Inflammatory macrophage (primary cell): ENCODE measurements at places on chromosomes 12 and 14.

DNA sequence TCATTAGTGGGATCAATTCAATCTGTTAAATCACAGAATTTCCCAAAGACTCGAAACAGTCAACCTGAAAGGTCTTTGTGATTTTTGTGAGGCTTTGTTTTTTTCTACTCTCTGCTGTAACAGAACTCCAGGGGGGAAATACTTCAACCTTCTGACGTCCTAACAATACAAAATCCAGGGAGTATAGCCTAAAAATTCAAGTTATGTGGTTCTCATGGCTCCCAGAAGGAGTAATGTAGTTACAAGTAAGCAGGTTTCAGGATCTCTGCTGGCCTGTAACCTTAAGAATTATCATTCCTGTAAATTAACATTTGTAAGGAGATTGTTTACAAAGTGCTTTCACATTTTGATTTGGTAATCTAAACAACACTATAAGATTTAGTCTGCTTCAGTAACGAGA is 39.9 kb downstream of the VEZT start:
- no peak for DNase-seq

GRCh38 chr12:113239811-113240331 is 18.6 kb downstream of the TPCN1 start:
- DNase-seq = no peak

DNA sequence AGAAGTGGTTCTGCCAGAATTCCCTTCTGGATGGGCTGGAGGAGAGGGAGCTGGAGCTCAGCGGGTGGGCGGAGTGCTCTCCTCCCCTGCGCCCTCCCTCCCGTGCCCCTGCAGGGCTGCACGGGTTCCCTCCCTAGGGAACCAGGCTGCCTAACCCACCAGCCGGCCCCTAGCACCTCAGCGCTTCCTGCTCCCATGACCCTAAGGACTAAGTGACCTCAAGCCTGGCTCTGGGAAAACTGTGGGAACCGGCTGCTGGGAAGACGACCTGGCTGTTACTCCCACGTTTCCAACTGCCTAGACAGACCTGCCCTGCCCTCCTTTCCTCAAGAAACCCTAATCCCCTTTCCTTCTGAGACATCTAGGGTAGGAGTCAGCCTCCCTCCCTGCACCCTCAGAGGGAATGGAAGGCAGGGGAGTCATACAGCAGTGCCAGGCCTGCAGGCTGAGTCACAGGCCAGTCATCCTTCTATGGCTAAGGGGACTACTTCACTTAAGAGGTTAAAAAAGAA is 31.5 kb downstream of the SLC6A12 start:
- DNase-seq = peak; percentile 43

- no peak for DNase-seq
Observed at GRCh38 chr12:45326358-45326975, 110.6 kb downstream of the ANO6 start.

DNA sequence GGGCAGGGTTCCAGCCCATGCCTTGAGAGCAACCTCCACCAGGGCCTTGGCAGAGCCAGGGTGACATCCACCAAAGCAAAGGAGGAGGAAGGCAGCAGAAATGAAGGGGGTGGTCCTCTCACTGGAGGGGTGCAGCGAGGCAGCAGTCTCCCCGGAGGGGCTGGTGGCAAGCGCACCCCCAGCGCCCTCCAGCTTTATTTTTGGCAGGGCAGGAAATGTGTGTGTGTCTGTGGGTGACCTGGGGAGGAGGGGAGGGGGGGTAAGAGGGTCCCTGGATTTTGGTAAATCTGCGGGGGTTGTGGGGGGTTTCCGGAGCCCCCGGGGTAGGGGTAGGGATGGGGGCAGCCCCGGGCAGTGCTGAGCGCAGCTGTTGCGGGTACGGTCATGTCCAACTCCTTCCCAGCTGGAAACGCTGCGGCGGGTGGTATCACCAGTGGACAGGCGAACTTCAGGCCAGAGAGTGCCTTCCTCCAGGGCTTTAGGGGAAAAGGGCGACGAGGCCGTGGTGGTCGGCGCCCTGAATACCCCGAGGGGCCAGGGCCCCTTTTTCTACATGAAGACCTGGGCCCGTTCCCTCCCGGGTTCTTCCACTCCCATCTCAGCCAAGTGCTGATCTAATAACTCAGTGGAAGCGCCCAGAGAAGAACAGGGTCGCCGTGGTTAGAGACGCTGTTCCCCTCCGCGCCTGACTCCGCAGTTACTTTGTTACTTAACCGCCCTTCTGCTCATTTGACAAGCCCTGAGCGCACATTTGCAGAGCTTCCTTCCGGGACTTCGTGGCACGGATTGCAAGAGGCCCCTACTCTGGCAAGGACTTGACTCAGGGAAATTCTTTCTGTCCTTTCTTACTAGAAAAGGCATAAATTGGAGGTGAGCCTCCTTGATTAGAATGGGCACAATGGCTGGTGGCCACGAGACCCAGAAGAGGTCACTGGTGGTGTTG is 55.2 kb downstream of the FOS start:
- DNase-seq = peak; percentile 79

- no peak for DNase-seq
Observed at GRCh38 chr14:66395300-66395699, 90.9 kb upstream of the CCDC196 start.

DNA sequence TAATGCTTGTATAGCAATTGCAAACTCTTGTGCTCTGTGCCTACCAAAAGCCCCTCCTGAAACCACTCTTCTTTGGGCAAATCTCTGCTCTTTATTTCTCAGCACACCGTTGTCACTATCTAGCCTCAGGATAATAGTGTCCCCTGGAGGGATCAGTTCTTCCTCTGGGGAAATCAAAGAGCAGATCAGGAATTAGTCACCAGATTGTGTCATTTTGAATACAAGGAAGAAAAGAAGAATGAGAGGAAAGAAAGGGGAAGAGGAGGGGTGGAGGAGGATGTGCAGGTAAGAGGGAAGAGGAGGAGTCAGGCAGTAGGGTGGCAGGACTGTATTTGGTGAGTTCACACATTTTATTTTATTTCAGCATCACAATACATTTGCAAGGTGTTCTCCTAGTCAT is 256.4 kb downstream of the GRIN2B start:
- no peak for DNase-seq

- DNase-seq = no peak
Observed at GRCh38 chr14:45400509-45400908, 147.5 kb upstream of the MIS18BP1 start.

DNA sequence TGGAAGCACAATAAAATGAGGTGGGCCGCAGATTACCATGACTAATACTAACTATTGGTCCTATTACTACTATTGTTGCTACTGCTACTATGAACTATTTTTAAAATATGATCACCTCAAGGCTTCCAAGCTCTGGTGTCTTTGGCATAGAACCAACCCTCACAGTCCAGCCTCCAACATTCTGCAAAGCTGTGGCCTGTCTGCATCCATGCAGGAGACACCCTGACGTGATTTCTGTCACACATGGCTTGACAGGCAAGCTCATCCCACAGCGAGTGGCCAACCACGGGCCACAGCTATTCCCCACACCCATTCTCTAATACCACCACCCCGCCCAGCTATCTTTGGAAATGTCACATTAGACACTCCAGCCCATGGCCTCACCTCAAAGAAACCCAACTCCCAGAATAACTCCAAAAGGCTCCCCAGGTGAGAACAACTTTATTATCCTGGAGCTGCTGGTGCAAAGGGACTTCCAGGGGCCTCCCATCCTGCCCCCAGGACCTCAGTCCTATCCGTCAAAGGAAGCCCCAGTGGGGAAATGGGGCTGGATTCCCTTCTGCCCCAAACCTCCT is 14.4 kb downstream of the ISCU start:
- DNase-seq = no peak

- peak; percentile 58 for DNase-seq
Observed at GRCh38 chr12:21615431-21615830, 10.8 kb upstream of the GYS2 start.

DNA sequence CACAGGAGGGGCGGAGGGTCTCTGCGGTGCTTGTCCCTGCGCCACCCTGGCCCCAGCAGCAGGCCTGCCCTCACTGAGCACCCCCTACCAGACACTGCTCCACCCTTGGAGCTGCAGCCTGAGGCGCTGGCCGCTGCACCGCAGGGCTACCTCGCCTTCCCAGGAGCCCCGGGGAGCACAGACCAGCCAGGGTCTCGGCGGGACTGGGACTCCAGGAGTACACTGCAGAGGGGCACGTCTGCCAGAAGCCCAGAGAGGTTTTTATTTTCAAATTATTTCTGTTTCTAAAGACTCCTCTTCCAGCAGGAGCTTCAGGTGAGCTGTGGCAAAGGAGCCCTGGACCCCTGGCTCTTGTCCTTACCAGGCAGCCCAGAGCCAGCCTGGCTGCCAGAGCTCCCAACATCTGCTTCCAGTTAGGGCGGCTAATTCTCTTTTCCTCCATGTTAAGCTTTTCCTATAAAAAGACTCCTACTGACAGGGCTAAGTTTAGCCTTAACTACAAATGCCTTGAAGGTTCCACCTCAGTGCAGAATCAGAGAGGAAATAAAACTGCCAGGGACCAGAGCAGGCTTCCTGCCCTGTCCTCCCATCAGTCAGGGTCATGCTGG is 26.4 kb downstream of the DEGS2 start:
- DNase-seq = no peak

DNA sequence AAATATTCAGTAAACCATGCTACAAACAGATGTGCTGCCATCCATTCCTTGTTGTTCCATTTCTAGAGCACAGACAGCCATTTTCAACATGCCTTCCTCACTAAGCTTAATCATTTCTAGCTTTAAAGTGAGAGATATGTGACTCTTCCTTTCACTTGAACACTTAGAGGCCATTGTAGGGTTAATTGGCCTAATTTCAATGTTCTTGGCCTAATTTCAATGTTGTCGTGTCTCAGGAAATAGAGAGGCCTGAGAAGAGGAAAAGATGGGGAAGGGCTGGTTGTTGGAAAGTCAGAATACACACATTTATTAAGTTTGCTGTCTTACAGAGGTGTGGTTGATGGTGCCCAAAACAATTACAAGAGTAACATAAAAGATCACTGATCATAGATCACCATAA is 435.1 kb downstream of the ZFP36L1 start:
- no peak for DNase-seq

DNA sequence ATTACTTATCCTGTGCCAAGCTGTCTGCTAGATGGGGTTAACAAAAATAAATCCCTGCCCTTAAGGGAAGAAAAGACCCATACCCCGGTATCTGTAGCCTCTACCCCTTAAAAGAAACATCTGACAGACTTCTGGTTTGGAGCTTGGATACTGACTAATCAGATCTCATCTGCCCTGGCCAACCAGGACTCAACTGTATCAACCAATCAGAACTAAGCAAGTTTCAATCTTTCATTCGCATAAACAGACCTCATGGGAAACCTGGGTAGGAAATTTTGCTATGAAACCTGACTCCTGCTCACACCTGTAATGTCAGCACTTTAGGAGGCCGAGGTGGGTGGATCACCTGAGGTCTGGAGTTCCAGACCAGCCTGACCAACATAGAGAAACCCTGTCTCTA is 26.4 kb upstream of the PRMT8 start:
- DNase-seq = no peak

- no peak for DNase-seq
Observed at GRCh38 chr12:124419292-124420040, 124.6 kb downstream of the RFLNA start.

- no peak for DNase-seq
Observed at GRCh38 chr12:72448089-72448488, 175.9 kb downstream of the TRHDE start.

DNA sequence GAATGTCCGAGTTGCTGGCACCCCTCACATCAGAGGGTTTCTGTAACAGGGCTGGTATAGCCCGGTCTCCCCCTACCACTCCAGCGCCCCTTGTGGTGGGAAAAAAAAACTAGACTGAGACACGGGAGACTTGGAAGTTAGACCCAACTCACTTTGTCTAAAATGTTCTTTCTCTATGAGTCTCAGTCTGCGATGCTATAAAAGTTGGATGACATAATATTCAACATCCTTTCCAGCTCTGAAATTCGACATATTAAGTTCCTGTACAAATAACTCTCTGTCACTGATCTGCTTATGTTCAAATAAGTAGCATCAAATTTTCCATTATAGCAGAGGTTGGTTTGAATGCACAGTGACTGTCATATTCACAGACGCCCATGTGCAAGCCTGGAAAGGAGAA is 25.7 kb upstream of the TC2N start:
- no peak for DNase-seq

- no peak for DNase-seq
Observed at GRCh38 chr12:43277651-43278540, 274.1 kb downstream of the ADAMTS20 start.

- DNase-seq = peak; percentile 18
Observed at GRCh38 chr12:15772405-15773018, 16.7 kb downstream of the EPS8 start.

DNA sequence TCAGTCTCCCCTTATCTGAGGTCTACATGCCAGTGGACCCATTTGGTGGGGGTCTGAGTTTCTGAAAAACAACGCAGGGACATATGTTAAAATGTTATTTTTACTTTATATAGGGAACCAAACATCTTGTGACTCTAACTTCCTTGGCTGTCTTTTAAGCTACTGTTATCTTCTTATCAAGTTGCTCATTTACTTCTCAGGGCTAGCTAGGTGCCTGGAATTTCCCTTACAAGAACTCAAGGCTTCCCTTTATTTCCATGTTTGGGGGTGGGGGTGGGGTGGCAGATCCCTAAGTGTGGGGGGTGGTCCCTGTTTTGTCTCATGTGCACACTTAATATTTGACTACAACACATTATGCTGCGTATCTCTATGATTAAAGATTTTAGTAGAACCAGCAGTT is 31.6 kb downstream of the PPP1R36 start:
- DNase-seq = no peak

GRCh38 chr14:32726516-32726915 is 212.2 kb upstream of the NPAS3 start:
- DNase-seq = no peak

DNA sequence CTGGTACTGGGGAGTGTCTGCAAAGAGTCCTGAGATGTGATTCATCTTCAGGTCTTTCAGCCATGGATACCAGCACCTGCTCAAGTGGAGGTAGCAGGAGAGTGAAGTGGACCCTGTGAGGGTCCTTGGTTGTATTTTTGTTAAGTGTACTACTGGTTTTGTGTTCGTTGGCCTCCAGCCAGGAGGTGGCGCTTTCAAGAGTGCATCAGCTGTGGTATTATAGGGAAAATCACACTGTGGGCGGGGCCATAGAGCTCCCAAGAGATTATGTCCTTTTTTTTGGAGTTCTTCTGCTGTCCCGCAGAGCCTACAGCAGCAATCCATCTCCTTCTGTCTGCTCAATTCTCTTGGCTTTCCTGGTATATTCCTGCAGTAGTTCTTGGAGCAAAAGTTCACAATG is 66.8 kb downstream of the SPATA7 start:
- no peak for DNase-seq
